ENCODE measurements at places on chromosomes 4 and X. TPM values are rescaled to one million over a fixed set of nuclear protein-coding genes. Genes with fewer than 3 reads are reported as not detected.

- H3K27ac ChIP-seq, result no peak overlapping the region
- peaks cover 53% of the 10 kb centered on the region for H3K27me3 ChIP-seq
- H3K36me3 ChIP-seq, result peaks cover 4% of the 10 kb centered on the region
- H3K4me1 ChIP-seq, result no peaks in the 10 kb centered on the region
- H3K4me3 ChIP-seq, result no peak overlapping the region
These were observed 3.8 kb downstream of the PHOX2B start for GRCh38 chr4:41744572-41745291.

- no peaks in the 10 kb centered on the region for H3K36me3 ChIP-seq
- H3K27me3 ChIP-seq, result peaks cover 2% of the 10 kb centered on the region
- DNase-seq, result no peak
- no peak overlapping the region for H3K4me3 ChIP-seq
- no peak overlapping the region for H3K27ac ChIP-seq
- peaks cover 25% of the 10 kb centered on the region for H3K4me1 ChIP-seq
These were observed 34.4 kb downstream of the BBS12 start for GRCh38 chr4:122766950-122767349.

DNA sequence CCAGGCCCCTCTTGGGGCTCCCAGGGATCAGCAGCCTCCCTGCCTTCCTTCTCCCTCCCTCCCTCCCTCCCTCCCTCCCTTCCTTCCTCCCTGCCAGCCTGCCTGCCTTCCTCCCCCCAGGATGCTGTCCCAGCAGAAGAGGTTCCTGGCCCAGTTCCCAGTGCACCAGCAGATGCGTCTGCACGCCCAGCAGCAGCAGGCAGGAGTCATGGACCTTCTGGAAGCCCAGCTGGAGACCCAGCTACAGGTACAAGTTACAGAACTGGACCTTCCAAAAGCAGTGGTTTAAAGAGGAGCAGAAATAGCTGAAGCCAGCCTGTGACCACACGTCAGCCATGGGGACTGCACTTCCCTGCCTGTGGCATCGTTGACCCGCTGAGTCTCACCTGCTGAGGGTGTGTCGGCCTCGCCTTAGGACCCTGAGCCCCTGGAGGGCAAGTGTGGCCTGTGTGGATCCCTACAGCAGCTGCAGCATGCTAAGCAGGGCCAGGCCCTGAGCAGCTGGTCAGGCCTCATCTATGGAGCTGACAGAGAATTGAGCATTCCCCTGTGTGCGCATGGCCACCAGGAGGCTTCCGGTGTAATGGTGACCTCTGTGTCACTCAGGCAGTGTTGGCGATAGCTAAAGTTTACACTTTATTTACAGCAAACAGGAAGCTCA, 84.7 kb downstream of the CRMP1 start:
- no peak overlapping the region for H3K4me3 ChIP-seq
- no peaks in the 10 kb centered on the region for H3K36me3 ChIP-seq
- no peak overlapping the region for H3K27ac ChIP-seq
- no peaks in the 10 kb centered on the region for H3K4me1 ChIP-seq
- no peaks in the 10 kb centered on the region for H3K27me3 ChIP-seq
- no peak for DNase-seq

DNA sequence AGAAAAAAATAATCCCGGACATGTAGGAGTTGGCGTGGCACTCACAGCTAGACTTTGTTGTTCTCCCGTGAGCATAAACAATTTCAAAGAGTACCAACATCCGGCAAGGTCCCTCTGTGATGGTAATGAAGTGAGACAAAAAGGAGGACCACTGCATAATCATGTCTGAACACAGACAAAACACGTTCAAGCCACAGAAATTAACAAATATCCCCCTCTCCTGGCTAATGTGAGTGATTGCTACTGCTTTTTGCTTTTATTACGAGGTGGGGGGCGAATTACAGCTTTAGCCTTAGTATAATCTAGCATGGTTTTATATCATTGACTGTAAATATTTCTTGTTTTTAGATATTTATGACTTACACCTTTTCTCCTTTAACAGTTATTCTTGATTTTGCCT, 118.5 kb downstream of the PLS3 start:
- no peaks in the 10 kb centered on the region for H3K27me3 ChIP-seq
- no peaks in the 10 kb centered on the region for H3K36me3 ChIP-seq
- DNase-seq, result no peak
- no peak overlapping the region for H3K4me3 ChIP-seq

GRCh38 chr4:157838366-157838765, 334.5 kb downstream of the GASK1B start:
- H3K27me3 ChIP-seq, result no peaks in the 10 kb centered on the region
- H3K36me3 ChIP-seq, result no peaks in the 10 kb centered on the region
- DNase-seq, result no peak
- no peak overlapping the region for H3K27ac ChIP-seq
- H3K4me1 ChIP-seq, result no peaks in the 10 kb centered on the region

DNA sequence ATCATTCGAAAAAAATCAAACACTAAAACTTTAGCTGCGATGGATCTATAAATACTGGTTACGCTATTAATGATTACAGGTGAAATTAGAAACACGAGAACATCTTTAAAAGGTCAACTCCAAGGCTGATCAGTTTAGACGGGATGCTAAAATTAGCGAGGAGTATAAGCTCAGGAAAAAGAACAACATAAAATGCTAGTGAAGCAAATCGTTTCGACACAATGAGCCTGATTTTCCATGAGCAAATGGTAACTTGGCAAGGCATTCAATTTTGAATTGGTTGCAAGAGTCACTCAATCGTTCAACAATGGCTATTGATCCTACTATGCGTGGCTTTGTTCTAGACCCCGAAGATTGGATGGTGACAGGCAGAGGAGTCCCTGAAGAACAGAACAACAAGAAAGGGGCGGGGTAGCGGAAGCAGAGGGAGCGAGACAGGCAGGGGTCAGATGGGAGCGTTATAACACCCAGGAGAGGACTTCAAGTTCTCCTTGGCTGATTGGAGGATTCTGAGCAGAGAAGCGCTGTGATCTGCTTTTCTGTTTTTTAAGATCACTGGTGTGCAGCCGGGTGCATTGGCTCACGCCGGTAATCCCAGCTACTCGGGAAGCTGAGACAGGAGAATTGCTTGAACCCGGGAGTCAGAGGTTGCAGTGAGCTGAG, 146.5 kb downstream of the RBM47 start:
- no peaks in the 10 kb centered on the region for H3K36me3 ChIP-seq
- H3K27me3 ChIP-seq, result peaks cover 23% of the 10 kb centered on the region
- no peak for DNase-seq
- H3K4me3 ChIP-seq, result no peak overlapping the region
- no peak overlapping the region for H3K27ac ChIP-seq
- H3K4me1 ChIP-seq, result no peaks in the 10 kb centered on the region

GRCh38 chr4:6727081-6727942, 11.3 kb downstream of the BLOC1S4 start:
- no peaks in the 10 kb centered on the region for H3K27me3 ChIP-seq
- H3K27ac ChIP-seq, result no peak overlapping the region
- H3K4me3 ChIP-seq, result no peak overlapping the region
- H3K4me1 ChIP-seq, result peaks cover 7% of the 10 kb centered on the region
- no peaks in the 10 kb centered on the region for H3K36me3 ChIP-seq
- DNase-seq, result no peak

- H3K4me3 ChIP-seq, result no peak overlapping the region
- H3K36me3 ChIP-seq, result no peaks in the 10 kb centered on the region
- DNase-seq, result no peak
- H3K27ac ChIP-seq, result no peak overlapping the region
These were observed 18.6 kb upstream of the CPE start for GRCh38 chr4:165360041-165360695.

- peaks cover 11% of the 10 kb centered on the region for H3K27me3 ChIP-seq
- no peak overlapping the region for H3K27ac ChIP-seq
- no peak overlapping the region for H3K4me3 ChIP-seq
- no peaks in the 10 kb centered on the region for H3K36me3 ChIP-seq
These were observed 107.9 kb downstream of the PALLD start for GRCh38 chr4:168604496-168605373.

- no peaks in the 10 kb centered on the region for H3K4me1 ChIP-seq
- H3K36me3 ChIP-seq, result no peaks in the 10 kb centered on the region
- no peak overlapping the region for H3K27ac ChIP-seq
- no peaks in the 10 kb centered on the region for H3K27me3 ChIP-seq
- no peak overlapping the region for H3K4me3 ChIP-seq
- DNase-seq, result no peak
These were observed 100.5 kb downstream of the MFAP3L start for GRCh38 chr4:169925678-169926077.

- no peak for DNase-seq
- no peak overlapping the region for H3K4me3 ChIP-seq
- no peaks in the 10 kb centered on the region for H3K36me3 ChIP-seq
- no peak overlapping the region for H3K27ac ChIP-seq
- H3K4me1 ChIP-seq, result no peaks in the 10 kb centered on the region
- H3K27me3 ChIP-seq, result no peaks in the 10 kb centered on the region
These were observed 918.7 kb upstream of the POU3F4 start for GRCh38 chrX:82589410-82589809.

DNA sequence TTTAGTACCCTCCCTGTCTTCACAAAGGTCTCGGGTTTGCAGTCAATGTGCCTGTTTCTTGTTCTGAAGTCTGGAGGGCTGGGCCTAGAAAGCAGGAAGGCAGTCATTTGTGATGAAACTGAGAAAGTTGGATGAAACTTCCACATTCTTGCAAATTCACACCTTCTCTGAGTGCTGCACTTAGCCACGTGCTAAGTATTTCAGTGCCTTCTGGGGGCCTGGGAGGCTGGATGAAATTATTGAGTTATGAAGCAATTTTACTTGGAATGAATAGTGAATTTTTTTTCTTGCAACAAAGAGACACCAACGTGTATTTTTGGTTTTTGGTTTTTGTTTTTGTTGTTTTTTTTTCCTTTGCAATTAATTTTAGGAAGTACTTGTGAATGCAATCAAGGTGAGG, 71.2 kb downstream of the MSX1 start:
- H3K27ac ChIP-seq, result no peak overlapping the region
- no peak overlapping the region for H3K4me3 ChIP-seq
- no peaks in the 10 kb centered on the region for H3K4me1 ChIP-seq
- peaks cover 28% of the 10 kb centered on the region for H3K27me3 ChIP-seq

DNA sequence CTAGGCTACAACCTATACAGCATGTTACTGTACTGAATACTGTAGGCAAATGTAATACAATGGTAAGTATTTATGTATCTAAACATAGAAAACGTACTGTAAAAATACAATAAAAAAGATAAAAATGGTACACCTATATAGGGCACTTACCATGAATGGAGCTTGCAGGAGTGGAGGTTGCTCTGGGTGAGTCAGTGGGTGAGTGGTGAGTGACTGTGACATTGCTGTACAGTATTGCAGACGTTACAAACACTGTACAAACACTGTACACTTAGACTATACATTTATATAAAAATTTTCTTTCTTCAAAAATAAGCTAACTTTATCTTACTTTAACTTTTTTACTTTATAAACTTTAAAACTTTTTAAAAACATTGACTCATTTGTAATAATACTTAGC, 190.3 kb upstream of the NR3C2 start:
- no peaks in the 10 kb centered on the region for H3K36me3 ChIP-seq
- H3K27me3 ChIP-seq, result no peaks in the 10 kb centered on the region
- no peak for DNase-seq
- H3K4me1 ChIP-seq, result no peaks in the 10 kb centered on the region

DNA sequence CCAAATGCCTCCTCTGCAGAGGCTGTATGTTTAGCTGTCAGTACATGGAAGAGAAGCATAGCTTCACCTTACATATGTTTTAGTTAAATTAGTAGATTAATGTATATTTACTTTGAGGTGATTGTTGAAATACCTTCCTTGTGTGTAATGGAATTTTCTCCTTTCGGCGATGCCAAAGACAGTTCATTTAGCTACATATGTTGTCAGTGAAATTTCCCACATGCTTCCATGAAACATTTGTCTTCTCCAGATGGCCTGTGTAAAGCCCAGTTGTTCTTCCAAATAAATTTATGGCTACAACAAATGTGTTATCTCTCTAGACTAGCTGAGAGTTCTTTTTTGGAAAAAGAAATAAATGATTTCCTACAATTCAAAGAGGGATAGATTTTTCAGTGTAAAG, 95.2 kb downstream of the GPAT3 start:
- DNase-seq, result no peak
- H3K4me1 ChIP-seq, result no peaks in the 10 kb centered on the region
- H3K27me3 ChIP-seq, result peaks cover 12% of the 10 kb centered on the region
- H3K36me3 ChIP-seq, result no peaks in the 10 kb centered on the region
- H3K27ac ChIP-seq, result no peak overlapping the region

GRCh38 chr4:63919636-63920365, 489.4 kb downstream of the TECRL start:
- no peaks in the 10 kb centered on the region for H3K27me3 ChIP-seq
- no peaks in the 10 kb centered on the region for H3K4me1 ChIP-seq
- H3K36me3 ChIP-seq, result no peaks in the 10 kb centered on the region
- H3K27ac ChIP-seq, result no peak overlapping the region

- no peaks in the 10 kb centered on the region for H3K27me3 ChIP-seq
- peaks cover 3% of the 10 kb centered on the region for H3K4me1 ChIP-seq
- no peak overlapping the region for H3K4me3 ChIP-seq
- no peaks in the 10 kb centered on the region for H3K36me3 ChIP-seq
These were observed 149.2 kb downstream of the CBR4 start for GRCh38 chr4:168860827-168861226.

DNA sequence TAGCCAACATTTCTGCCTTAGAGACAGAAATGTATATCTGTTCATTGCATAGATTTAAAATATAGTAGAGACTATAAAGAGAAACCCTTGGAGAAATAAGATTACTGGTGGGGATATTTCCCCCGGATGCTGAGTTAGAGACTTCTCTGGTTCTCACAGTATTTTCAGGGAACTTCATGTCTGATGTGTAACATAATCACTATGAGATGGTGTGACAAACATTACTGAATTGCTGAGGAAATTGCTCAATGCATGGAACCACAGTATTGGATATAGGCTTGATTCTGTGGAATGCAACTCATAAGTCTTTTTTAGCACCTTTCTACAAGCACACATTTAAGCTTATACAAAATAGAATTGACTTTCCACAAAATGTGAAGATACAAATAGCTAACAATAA, 152.7 kb downstream of the SOWAHB start:
- peaks cover 11% of the 10 kb centered on the region for H3K27me3 ChIP-seq
- no peak for DNase-seq
- H3K4me1 ChIP-seq, result no peaks in the 10 kb centered on the region
- H3K27ac ChIP-seq, result no peak overlapping the region
- no peak overlapping the region for H3K4me3 ChIP-seq
- no peaks in the 10 kb centered on the region for H3K36me3 ChIP-seq

DNA sequence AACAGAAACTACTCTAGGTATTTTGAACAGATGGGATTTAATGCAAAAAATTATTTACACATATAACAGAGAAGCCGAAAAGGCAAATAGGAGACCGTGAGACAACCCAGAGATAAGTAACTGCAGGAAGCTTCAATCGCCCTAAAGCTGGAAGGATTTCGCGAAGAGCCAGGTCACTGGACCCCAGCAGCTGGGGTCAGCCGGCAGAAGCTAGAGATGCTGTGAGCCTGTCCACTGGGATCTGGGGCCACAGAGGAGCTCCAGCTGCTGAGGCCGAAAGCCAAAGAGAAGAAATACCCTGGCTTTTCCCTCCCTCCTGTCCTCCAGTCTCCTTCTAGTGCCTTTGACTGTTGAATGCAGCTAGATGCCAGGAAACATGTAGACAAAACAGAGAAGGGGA, 192.8 kb upstream of the BCOR start:
- H3K27me3 ChIP-seq, result peaks cover 2% of the 10 kb centered on the region
- no peaks in the 10 kb centered on the region for H3K4me1 ChIP-seq
- H3K36me3 ChIP-seq, result no peaks in the 10 kb centered on the region

GRCh38 chrX:16199343-16199742, 32.1 kb downstream of the MAGEB17 start:
- no peak overlapping the region for H3K27ac ChIP-seq
- H3K36me3 ChIP-seq, result no peaks in the 10 kb centered on the region
- peaks cover 4% of the 10 kb centered on the region for H3K27me3 ChIP-seq
- no peak overlapping the region for H3K4me3 ChIP-seq
- no peaks in the 10 kb centered on the region for H3K4me1 ChIP-seq

Gene IL13RA2
- not detected for total RNA-seq

Gene SPP1
- total RNA-seq, result not detected

Gene GAGE12J
- not detected for total RNA-seq

Gene GDI1
- total RNA-seq, result 95.5 TPM

Gene CCDC158
- total RNA-seq, result not detected
